Lung (tissue), 17 donors: ENCODE measurements at places on chromosomes 11 and 22. TPM values are rescaled to one million over a fixed set of nuclear protein-coding genes. Genes with fewer than 3 reads are reported as not detected.

GRCh38 chr11:24591283-24591682 lies 94.4 kb downstream of the LUZP2 start:
- no peak for DNase-seq

Gene SMTNL1
- not detected for total RNA-seq

DNA sequence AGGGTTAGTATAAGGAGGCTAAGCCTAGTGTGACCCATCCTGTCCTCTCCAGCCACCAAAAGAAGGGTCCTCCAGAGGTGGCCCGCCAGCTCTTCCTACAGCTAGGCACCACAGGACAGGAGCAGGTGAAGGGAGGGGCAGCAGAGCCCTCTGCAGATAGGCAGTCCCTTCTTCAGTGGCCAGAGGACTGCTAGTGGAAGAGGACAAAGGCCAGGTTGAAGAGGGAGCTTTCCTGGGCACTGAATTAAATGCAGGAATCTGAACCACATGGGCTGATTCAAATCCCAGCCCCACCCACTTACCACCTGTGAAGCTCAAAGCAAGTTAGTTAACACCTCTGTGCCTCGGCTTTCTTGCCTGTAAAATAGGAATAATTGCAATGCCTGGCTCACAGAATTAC lies 409.5 kb downstream of the NXPE2 start:
- DNase-seq, result no peak

- DNase-seq, result no peak
Measured at GRCh38 chr11:32226480-32226879, 135.6 kb downstream of the RCN1 start.

Gene FBLN1
- total RNA-seq, result 357 TPM

DNA sequence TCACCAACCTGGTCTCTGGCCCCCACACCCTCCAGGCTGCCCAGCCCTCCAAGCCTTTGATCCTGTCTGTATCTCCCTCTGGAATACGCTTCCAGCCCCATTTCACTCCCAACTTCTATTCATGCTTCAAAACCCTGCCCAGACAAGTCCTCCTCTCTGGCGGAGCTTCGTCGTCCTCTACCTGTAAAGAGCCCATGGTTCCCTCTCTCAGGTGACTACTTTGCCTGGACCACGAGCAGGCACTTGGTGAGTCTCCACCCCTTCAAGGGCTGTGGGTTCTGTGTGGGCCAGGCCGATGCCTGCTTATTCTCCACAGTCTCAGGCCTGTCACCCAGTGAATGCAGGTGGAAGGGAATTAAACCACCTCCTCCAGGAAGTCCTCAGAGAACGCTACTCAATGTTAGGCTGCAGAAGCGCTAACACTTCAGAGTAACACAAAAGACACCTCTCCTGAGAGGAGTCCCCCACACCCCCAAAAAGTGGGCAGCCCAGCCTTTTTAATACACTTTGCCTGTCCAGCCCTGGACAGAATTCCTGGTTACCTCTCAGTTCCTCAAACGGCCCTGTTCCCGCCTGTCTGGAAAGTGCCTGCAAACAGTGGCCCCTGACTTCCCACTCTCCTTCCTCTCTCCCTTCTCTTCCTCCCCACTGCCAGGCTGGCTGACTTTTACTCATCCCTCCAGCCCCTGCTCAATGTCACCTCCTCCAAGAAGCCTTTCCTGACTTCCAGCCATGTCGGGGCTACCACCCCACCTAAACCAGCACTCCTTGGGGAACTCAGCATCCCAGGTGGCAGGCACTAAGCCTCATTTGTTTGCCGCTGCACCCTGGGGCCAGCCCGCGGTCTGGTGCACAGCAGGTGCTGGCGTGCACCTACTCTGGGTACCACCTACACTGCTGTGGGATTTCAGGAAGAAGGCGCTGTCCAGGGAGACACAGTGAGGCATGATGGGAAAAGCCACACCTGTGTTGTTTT lies 9.0 kb downstream of the RAC2 start:
- no peak for DNase-seq

Gene ACP2
- total RNA-seq, result 50.9 TPM

DNA sequence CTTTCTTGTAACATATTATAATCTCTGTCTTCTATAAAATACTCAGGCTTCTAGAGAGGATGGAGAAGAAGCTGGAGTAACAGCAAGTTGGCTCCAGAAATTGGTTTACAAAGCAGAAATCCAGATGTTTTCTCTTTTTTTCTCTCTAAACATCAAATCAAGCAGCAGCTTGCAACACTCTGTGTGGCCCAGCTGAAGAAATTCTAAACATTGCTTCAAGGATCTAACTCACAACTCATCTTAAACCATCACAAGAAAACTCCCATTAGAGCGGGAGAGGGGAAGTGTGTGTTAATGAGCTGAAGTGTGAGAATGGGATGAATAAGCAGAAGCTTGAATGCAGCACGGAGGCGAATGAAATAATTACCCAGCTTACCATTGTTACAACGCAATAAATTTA lies 146.5 kb downstream of the OPCML start:
- peak; percentile 96 for DNase-seq

DNA sequence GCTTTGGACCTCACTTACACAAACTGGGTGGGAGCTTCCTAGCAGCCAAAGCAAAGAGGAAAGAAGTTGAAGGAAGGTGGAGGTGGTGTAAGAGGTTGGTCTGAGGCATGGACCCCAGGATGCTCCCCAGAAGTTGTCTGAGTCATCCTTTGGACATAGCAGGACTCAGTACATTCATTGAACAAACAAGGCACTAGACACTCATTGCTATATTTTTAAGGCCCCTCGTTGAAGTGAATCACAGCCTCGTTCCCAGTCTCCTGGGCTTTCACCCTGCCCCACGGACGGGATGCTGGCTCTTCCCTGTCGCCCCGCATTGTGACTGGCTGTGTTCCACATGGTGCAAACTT lies 95.9 kb upstream of the FGF3 start:
- no peak for DNase-seq

DNA sequence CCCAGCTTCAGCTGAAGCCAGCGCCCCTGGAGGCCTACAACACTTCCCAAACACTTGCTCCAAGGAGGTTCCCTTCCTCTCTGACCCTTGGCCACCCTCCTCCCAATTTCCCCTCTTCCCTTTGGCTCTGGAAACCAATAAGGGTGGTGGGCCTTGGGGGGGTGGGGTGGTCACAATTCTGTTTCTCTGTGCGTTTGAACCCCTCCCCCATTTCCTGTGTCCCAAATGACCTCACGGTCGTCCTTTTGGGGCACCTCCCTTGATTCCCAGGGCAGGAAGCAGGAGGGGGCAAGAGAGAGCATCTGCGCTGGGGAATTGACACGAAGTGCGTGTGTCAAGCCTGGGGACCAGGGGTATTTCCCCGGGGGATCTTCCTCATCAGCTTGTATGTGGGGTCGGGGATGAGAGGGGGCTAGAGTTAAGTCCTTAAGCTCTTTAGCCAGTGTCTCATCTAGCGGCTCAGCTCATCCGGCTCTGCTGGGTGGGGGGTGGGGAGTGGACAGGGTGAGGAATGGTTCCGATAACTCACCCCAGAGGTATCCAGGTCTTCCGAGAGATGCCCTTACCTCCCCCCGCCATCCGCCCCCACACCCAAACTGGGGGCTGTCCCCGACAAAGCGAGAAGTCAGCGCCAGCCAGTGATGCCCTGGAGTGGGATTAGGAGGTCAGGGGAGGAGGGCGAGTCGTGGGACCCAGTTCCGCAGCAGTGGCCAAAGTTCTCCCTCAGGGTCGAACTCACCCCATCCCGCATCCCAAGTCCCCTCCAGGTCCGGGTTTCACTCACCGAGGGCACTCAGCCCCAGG lies 587 bp downstream of the ESAM start:
- no peak for DNase-seq

DNA sequence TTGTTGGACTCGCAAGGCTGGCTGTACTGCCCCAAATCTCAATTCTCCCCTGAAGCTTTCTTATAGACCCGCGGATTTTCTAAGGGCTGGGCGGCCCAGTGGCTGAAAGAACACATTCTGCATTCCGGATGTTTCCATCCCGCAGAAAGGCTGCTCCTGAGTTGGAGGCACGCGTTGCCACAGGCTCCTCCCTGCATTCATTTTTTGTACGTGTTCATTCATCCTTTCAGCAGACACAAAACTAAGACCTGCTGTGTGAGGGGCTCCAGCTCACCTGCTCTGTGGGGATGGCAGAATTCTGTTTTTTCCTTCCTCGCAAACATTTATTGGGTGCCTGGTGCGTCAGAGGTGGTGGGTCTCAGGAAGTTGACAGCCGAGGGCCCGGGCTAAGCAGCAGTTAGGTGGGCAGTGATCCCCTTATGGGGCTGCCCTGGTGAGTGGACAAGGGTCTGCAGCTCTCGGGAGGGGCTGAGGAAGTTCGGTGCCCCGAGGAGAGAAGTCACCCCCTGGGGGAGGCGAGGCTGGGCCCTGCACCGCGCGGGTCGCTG lies 23.7 kb downstream of the SHANK3 start:
- no peak for DNase-seq

Gene TYR
- not detected for total RNA-seq

DNA sequence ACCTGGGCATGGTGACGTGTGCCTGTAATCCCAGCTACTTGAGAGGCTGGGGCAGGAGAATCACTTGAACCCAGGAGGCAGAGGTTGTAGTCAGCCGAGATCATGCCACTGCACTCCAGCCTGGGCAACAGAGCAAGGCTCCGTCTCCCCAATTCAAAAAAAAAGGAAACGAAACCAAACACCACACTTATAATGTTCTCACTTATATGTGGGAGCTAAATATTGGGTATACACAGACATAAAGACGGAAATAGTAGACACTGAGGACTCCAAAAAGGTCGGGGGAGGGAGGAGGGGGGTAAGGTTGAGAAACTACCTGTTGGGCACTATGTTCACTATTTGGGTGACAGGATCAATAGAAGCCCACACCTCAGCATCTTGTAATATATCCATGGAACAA lies 94.3 kb downstream of the GAB2 start:
- DNase-seq, result no peak

Gene MS4A15
- total RNA-seq, result 26.8 TPM

Gene OR6A2
- total RNA-seq, result 0.23 TPM
